ENCODE measurements at places on chromosomes 5 and 9. TPM values are rescaled to one million over a fixed set of nuclear protein-coding genes. Genes with fewer than 3 reads are reported as not detected.

Gene MSMP
- not detected for total RNA-seq

DNA sequence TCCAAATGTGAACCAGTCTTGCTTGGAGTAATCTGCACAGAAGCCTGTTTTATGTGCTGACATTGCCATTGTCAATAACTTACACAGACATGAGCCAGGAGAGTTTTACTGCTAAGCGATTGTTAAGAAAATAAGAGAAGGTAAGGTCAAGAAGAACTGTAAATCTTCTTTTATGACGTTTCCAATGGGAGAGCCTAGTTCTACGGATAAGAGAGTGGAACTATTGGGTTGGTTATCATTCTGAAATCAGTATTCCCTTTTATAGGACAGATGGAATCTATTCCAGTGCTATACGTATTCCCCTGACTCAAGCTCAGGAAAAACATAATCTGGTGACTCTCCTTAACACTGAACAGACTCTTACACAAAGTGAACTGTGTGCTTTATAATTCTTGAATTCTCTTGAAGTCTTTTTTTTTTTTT is 137.9 kb upstream of the OTULINL start:
- no peak for DNase-seq

Gene CDK5RAP2
- total RNA-seq, result 40.8 TPM

DNA sequence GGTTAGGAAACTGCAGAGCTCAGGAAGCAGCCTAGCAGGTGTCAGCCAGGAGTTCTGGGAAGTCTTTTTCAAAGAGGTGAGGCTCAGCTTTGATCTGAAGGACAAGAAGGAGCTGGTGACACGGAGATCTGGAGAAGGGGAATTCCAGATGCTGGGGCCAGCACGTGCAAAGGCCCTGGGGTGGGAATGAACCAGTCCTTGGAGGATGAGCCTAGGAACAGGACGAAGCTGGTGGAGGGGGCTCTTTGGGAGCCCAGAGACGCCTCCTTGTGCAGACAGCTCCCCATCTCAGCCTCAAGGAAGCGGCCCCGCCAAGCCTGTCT is 15.2 kb upstream of the RNU6ATAC start:
- DNase-seq, result no peak

- no peak for DNase-seq
Measured at GRCh38 chr5:166058660-166059059, 2232.8 kb upstream of the WWC1 start.

Gene ARHGEF28
- total RNA-seq, result 34.3 TPM

DNA sequence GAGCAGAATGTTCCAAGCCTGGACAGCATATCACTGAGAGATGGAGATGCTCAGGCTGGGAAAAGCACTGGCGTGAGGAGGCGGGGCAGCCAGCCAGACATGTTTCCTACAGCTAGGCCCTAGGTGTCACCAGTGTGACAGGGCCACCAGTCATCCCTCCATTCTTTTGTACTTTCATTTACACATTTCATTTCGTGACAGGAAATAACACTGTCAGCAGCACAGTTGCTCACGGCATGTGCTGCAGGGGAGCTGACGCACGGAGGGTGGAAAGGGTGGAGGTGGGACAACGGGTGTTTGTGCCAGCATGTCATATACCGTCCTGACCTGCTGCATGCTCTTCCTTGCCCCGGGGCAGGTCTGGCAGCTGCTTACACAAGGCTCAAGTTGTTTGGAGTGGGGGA is 14.8 kb upstream of the CEMIP2 start:
- no peak for DNase-seq

- peak; percentile 21 for DNase-seq
Measured at GRCh38 chr5:153496835-153497234, 6.4 kb downstream of the GRIA1 start.

GRCh38 chr9:71975833-71976232 is 64.4 kb downstream of the C9orf85 start:
- no peak for DNase-seq

Gene RAD50
- total RNA-seq, result 34.7 TPM

DNA sequence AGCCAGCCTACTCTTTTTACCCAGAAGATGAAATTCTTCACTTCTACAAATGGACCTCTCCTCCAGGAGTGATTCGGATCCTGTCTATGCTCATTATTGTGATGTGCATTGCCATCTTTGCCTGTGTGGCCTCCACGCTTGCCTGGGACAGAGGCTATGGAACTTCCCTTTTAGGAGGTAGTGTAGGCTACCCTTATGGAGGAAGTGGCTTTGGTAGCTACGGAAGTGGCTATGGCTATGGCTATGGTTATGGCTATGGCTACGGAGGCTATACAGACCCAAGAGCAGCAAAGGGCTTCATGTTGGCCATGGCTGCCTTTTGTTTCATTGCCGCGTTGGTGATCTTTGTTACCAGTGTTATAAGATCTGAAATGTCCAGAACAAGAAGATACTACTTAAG is 16.6 kb downstream of the OCLN start:
- DNase-seq, result no peak

GRCh38 chr5:158601118-158601517 is 498.6 kb downstream of the EBF1 start:
- no peak for DNase-seq

GRCh38 chr5:176741561-176742211 is 68.7 kb upstream of the UNC5A start:
- no peak for DNase-seq

DNA sequence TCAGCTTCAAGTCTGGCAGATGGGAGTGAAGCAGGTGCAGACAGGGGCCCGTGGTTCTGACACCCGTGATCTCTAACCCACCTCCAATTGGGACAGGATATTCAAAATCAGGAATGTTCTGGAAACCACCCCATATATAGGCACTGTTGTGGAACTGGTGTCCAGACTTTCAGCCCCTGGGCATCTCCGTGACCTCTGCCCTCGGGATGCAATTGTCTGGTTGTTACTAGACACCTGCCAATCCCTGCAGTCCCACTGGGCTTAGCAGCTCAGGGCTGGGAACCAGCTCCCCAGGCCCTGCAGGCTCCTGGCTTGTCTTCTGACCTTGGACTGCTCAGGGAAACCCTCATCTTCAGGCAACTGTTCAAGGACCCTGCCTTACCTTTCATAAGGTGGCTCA is 38.8 kb downstream of the NTNG2 start:
- no peak for DNase-seq

- no peak for DNase-seq
Measured at GRCh38 chr9:20775683-20776082, 91.6 kb downstream of the FOCAD start.

DNA sequence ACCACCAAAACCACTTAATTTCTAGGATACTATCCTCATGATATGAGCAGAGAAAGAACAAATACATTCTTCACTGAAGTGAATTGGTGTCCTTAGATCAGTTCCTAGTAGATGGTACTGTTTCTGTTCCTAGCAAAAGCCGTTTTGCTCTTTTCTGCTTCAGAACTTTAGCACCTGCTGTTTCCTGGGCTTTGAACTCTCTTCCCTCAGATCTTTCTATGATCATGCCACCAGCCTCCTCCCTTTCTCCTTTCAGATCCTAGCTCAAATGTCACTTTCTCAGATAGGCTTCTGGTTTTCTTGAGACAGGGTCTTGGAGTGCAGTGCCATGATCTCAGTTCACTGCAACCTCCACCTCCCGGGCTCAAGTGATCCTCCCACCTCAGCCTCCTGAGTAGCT is 118.0 kb downstream of the EGFLAM start:
- DNase-seq, result no peak

Gene CCL28
- 2.8 TPM for total RNA-seq

Gene TIMD4
- total RNA-seq, result not detected

GRCh38 chr5:36363101-36363500 is 61.4 kb upstream of the RANBP3L start:
- DNase-seq, result peak; percentile 93

Gene PSD2
- 0.17 TPM for total RNA-seq

GRCh38 chr9:79111653-79112052 is 460.1 kb upstream of the TLE4 start:
- no peak for DNase-seq

GRCh38 chr5:127307868-127308267 is 17.3 kb downstream of the MEGF10 start:
- no peak for DNase-seq

DNA sequence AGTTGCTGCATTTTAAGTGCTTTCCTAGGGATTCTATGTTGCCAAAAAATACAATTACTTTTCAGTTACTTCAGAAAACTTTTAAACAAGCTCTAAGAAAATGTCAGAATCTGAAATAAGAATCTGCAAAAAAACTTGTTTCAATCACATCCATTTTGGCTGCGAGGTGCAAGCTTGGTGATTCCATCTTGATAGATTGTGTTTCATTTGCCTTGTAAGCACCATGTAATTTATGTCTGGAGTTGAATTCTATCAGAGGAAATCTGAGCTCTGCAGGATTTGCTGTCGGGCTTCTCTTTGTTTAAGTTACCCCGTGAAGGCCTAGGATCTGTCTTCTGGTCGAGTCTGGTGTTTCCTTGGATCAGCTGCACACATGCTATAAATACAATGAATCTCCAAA is 40.4 kb upstream of the MAN2A1 start:
- no peak for DNase-seq

All from fibroblast of lung (primary cell).